Activated naive CD4-positive, alpha-beta T cell treated with anti-CD3 and anti-CD28 coated beads, Interleukin-2, amount 10 ng/mL, durations not matched to agents 7 days and 5 days (primary cell): ENCODE measurements at places on chromosomes 3 and 15.

DNA sequence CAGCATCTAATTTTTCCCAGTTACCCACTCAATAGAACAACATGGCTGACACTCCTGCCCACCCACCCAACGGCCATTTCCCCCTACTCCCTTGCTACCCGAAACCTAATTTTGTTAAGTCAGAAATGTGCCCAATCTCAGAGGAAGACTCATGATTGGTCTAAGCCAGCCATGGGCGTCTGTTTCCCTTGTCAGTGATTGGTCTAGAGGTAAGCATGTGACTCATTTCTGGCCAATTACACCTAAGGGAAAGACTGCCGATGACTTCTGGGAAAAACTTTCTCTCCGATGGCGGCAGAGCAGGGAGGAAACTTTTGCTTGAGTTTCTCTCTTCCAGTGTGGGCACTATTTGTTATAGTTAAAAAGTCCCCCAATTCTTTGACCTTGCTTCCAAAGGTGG is 72.9 kb downstream of the RPLP1 start:
- no peak for DNase-seq

GRCh38 chr15:76517910-76518309 is 181.3 kb downstream of the ISL2 start:
- no peak for DNase-seq

DNA sequence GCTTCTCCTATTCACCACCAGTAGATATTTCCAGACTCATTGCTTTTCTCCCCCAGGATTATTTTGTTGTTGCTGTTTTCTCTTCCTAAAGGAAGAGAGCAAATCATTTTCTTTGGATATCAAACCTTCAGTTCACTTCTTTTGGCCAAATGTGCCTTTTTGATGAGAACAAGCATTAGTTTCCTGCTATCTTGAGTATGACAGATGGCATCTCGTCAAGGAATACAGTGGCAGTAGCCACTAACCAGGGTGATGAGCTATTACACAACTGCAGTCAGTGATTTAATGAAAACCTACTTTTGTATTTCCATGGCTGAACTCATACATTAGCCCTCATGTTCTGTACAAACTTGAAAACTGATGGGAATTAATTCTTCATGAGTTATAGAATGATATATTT is 354.6 kb downstream of the CADM2 start:
- DNase-seq, result no peak

- no peak for DNase-seq
These were observed 49.1 kb downstream of the PDHB start for GRCh38 chr3:58384381-58385090.

DNA sequence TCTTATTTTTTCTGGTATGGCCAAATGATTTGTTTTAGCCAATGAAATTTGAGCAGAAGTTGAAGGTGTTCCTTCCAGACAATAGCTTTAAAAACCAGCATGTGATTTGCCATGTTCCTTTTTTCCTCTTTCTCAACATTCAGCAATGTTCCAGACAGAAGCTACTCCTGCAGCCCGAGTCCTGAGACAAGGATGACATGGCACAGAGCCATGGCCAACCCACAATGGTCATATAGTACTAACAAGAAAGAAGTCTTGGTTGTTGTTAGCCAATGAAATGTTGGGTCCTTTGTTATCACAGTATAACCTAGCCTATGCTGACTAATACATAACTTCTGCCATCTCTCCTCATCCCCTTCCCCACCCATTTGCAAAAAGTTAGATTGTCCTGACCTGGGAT is 211.1 kb upstream of the STT3B start:
- no peak for DNase-seq

- DNase-seq, result no peak
These were observed 22.5 kb upstream of the ANXA2 start for GRCh38 chr15:60420203-60420716.

DNA sequence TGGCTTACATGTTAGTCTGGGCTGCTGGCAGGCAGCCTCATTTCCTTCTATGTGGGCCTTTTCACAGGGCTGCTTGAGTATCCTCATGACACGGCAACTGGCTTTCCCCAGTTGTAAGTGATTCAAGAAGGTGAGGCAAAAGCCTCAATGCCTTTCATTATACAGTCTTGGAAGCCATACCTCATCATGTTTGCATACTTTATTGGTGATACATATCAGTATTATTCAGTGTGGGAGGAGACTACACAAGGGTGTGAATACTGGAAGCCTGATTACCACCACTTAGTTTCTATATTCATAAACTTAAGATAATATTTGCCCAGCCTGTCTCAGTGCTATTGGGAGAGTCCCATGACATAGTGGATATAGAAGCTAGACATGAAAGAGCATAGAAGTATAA is 346.8 kb downstream of the SOX2 start:
- no peak for DNase-seq

- DNase-seq, result no peak
These were observed 17.9 kb upstream of the AVEN start for GRCh38 chr15:34056911-34057310.

DNA sequence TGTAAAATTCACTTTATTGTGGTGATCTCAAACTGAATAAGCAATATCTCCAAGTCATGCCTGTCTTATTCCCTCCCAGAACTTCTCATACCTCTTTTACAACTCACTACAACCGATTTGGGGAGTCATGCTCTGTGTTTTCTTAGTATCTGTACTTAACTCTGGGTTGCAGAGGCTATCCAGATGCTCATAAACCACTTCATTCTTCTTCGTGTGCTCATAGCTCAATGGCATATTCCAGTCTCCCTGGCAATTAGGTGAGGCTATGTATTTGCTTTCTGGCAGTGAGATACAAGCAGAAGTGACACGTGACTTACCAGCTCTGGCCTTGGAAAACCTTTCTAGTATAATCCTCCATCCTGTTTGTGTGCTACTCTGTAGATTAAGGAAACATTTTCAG is 360.9 kb downstream of the ZNF385D start:
- no peak for DNase-seq

- no peak for DNase-seq
These were observed 19.9 kb downstream of the NOX5 start for GRCh38 chr15:69034352-69034751.

DNA sequence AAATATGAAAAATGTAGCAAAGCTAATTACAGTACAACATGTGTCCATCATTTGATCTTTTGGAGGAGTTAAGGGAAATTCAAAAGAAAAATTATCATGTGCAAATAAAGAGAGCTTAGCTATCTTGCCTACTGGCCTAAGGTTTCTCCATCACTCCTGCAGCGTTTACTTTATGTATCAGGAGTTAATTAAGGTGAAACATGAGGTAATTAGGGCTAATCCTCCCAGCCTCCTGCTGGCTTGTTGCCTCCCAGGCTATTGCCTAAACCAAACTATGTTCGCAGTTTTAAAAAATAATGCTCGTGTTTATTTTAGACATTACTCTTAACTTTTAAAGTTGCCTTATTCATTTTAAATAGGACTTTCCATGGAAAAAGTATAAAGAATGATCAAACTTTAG is 367.5 kb downstream of the ROBO2 start:
- DNase-seq, result no peak

GRCh38 chr3:57756528-57757401 is 656 bp downstream of the SLMAP start:
- peak; percentile 59 for DNase-seq

DNA sequence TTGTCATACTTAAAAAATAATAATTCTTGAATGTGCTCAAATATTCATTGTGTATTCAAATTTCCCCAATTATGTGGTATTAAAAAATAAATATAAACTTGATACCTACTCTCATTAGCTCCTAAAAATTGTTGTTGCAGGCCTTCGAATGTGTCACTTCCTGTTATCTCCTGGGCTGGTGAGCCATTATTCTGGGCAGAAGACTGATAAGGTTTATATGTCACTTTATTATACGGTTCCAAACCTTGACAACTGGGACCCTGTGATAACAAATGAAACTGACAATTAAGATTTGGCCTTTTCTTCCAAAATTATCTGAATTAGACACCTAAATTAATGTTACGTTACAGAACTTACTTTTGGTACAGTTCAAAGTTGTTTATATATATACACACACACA is 15.0 kb downstream of the CEP152 start:
- no peak for DNase-seq

DNA sequence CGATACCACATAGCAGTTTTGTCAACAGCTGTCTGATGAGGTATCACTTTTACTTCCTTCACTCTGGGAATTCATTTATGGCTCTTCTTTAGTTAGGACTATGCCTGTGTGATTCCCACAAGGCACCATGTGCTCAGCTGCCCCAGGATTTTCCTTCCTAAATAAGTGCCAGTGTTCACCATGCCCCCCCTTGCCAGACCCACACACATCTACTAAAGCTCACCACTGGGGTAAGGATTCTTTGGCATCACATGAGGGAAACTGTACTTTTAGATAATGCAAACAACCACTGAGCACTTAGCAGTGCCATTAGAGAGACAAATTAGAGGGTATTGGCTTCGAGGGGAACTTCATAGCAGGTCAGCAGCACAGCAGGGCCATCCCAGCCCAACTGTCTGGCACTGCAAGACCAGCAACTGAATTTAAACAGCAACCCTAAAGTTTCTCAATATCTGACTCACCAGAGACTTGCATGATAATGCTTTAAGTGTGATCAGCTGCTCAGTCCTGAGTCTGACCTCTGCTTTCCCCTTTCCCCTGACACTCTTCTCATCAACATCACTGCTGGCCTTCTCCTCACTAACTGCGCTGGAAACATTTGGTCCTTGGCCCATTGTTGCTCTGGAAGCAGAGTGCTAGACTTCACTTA is 114.3 kb downstream of the STAC start:
- DNase-seq, result no peak

- DNase-seq, result no peak
These were observed 568.2 kb upstream of the CCDC54 start for GRCh38 chr3:106809041-106809440.

DNA sequence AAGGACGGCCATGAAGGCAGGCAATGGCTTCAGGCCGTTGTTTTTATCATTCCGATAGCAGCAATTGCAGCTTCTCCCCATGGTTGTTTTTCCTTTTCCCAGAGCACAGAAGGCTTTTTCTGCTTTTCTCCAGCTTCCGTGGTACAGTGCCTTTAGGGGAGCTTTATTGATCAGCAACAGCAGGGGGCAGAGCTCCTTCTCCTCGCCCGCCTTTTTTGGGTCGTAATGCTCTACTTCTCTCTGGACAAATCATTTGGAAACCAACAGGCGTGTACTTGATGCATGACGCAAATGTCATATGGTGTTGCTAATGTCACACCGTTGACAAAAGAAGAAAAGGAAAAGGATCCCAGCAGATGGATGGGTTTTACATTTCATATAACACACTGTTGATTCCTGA is 79.7 kb upstream of the SNRK start:
- no peak for DNase-seq

DNA sequence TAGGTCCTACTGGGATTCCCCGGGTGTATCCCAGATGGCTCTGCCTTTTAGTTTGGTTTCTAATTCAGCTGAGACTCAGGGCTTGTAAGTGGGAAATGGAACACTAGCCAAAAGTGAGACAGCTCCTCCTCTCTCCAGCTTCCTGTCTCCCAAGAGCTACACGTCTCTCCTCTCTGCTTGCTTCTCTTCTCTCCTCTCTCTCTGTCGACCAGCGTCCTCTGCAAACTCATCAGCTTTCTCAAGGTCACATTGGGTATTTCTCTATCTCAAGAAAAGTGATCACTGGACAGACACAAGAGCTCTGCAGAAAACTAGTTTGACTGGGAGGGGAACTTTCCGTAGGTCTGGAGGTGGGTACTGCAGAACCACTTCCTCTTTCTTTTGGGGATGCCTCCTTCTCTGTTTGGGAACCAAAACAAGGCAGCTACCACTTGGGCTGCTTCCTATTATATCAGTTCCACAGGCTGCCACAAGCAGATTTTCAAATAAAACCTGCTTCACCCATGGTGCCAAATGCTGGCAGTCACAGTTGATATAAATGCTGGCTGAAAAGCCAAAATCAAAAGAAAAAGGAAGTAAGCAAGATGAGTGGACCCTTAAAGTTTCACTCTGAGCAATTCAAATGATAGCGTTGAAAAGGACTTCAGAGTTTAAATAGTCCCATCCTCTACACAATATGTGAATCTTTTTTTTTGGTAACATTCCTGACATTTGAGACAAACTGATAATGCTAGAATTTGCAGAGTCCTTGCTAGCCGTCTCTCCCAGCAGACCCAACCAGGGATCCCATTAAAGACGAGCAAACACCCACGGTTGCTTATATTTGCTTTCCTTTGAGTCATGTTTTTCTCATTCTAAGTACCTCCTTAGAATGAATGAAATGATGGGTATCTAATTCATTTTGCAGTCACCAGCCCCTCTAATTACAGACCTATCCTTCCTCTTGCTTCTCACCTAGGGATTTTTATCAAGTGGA is 7.2 kb upstream of the DYNC1LI1 start:
- DNase-seq, result no peak

DNA sequence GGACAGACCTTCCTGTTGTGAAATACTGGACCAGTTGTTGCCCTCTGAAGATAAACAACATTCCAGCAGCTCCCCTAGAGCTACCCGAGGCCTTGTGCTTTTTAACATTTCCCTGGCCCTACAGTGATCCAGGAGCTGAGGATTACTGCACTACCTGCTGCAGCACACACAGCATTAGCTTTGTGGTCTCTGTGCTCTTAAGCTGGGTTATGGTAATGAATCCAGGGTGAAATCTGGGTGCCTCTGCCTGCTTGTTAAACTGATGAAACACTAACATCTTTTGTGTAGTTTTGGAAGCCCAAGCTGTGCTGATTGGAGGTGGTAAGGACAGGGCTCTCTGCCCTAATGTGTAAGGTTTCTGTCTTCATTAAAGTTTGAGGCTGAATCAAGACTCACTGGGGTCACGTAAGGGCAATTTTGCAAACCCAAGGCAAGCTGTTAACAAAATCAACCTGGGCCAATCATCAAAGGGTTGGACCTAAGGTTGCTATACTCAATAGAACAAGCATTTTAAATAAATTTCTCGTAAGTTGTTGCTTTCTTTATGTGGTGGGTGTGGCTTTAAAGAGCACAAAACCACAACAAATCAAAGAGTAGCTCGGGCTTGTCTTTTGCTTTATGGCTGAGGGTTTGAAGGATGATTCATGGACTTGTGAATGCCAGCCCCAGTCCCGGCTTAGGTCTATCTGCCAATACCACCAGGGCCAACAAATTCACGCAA is 183.9 kb downstream of the TPRG1 start:
- peak; percentile 59 for DNase-seq

DNA sequence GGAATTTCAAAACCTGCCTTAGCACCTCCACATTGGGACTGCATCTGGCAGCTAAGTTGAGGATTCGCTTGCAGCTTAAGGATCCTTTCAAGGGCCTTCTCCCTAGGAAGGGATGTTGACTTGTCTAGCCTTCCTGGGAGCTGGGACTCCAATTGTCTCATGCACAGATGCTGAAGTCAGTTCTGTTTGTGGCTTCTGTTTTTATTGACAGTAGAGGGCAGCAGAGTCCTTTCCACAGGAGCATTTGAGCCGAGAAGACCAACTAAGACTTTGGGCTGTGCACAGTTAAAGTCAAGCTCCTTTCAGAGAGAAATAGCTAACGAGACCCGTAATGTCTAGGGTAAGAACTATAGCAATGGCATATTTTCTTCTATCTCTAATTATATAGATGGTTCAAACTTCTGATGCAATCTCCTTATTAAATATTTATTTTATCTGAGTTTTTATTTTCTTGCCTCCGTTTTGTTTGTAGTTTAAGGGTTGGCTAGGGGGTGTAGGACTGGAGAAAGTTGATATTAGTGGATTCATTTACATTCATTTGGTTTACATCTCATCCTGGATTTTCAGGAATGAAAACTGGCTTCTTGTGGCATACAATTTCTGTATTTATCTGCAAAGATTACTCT is 59.7 kb upstream of the KBTBD8 start:
- DNase-seq, result peak; percentile 39

GRCh38 chr3:107578091-107578490 is 55.3 kb downstream of the BBX start:
- no peak for DNase-seq
